Tibial nerve (tissue), 4 donors: ENCODE measurements at places on chromosomes 12 and 14. TPM values are rescaled to one million over a fixed set of nuclear protein-coding genes. Genes with fewer than 3 reads are reported as not detected.

GRCh38 chr14:95389471-95390011 is 69.8 kb upstream of the CLMN start:
- no peaks in the 10 kb centered on the region for H3K36me3 ChIP-seq
- peak overlapping the region; percentile 85 for H3K27ac ChIP-seq
- no peaks in the 10 kb centered on the region for H3K4me1 ChIP-seq

DNA sequence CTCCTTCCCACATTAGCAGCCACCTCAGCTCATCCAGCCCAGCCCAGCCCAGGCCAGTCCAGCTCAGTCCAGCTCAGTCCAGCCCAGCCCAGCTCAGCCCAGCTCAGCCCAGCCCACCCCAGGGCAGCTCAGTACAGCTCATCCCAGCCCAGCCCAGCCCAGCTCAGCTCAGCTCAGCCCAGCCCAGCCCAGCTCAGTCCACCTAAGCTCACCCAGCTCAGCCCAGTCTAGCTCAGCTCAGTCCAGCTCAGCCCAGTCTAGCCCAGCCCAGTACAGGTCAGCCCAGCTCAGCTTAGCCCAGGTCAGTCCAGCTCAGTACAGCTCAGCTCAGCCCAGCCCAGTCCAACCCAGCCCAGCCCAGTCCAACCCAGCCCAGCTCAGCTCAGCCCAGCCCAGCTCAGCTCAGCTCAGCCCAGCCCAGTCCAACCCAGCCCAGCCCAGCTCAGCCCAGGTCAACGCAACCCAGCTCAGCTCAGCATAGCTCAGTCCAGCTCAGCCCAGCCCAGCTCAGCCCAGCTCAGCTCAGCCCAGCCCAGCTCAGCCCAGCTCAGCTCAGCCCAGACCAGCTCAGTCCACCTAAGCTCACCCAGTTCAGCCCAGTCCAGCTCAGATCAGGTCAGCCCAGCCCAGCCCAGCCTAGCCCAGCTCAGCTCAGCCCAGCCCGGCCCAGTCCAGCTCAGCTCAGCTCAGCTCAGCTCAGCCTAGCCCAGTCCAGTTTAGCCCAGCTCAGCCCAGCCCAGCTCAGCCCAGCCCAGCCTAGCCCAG is 63.0 kb downstream of the TMEM121 start:
- H3K36me3 ChIP-seq: no peaks in the 10 kb centered on the region
- DNase-seq: no peak
- no peak overlapping the region for H3K27ac ChIP-seq

- H3K36me3 ChIP-seq: no peaks in the 10 kb centered on the region
- no peak for DNase-seq
- H3K4me1 ChIP-seq: peaks cover 46% of the 10 kb centered on the region
- H3K4me3 ChIP-seq: no peak overlapping the region
- peak overlapping the region; percentile 43 for H3K27ac ChIP-seq
Observed at GRCh38 chr14:94113908-94114588, 3.5 kb downstream of the IFI27 start.

TWF1 gene
- 65.1 TPM for total RNA-seq

GRCh38 chr14:101635749-101636560 is 74.7 kb downstream of the DIO3 start:
- no peak overlapping the region for H3K4me3 ChIP-seq
- no peak for DNase-seq
- H3K27ac ChIP-seq: no peak overlapping the region
- peaks cover 4% of the 10 kb centered on the region for H3K27me3 ChIP-seq

DNA sequence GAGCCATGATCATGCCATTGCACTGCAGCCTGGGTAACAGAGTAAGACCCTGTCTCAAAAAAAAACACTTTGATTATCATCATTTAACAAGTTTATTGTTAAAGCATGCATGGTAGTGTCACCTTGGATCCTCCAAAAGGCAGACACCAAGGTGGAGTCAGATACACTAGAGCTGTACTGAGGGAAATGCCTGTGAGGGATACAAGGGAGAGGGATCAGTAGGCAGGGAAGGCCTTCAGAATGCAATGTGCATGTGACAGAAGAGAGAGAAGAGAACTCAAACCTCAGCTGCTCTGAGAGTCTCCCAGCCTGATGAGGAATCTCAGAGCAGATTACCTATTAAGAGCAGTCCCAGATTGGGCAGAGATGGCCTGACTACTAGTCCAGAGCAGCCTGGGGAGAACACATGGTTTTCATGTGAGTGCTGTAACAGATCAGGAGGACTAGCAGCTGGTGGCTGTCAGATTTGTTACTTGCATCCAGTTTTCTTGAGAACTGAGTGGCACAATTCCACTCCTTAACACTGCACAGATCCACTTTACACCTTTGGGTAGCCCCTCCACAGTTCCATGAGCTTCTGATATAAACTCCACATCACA is 38.0 kb upstream of the A2ML1 start:
- H3K4me3 ChIP-seq: no peak overlapping the region
- H3K4me1 ChIP-seq: no peaks in the 10 kb centered on the region
- no peaks in the 10 kb centered on the region for H3K36me3 ChIP-seq
- no peaks in the 10 kb centered on the region for H3K27me3 ChIP-seq
- no peak for DNase-seq
- no peak overlapping the region for H3K27ac ChIP-seq

DNA sequence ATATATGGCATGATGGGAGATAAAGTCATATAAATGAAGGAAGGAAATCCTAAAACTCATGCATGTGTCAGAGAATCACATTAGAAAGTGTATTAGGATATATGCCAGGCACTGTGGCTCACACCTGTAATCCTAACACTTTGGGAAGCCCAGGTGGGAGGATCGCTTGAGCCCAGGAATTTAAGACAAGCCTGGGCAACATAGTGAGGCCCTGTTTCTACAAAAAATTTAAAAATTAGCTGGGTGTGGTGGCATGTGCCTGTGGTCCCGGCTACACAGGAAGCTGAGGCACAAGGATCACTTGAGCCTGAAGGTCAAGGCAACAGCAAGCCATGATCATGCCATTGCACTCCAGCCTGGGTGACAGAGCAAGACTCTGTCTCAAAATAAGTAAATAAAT is 130.3 kb upstream of the ARID2 start:
- H3K27me3 ChIP-seq: no peaks in the 10 kb centered on the region
- H3K4me1 ChIP-seq: no peaks in the 10 kb centered on the region
- no peak overlapping the region for H3K27ac ChIP-seq
- H3K4me3 ChIP-seq: no peak overlapping the region
- no peaks in the 10 kb centered on the region for H3K36me3 ChIP-seq

AVPR1A gene
- 8.6 TPM for total RNA-seq

ADCY6 gene
- 57.1 TPM for total RNA-seq

ABCD4 gene
- total RNA-seq: 66.0 TPM

DNA sequence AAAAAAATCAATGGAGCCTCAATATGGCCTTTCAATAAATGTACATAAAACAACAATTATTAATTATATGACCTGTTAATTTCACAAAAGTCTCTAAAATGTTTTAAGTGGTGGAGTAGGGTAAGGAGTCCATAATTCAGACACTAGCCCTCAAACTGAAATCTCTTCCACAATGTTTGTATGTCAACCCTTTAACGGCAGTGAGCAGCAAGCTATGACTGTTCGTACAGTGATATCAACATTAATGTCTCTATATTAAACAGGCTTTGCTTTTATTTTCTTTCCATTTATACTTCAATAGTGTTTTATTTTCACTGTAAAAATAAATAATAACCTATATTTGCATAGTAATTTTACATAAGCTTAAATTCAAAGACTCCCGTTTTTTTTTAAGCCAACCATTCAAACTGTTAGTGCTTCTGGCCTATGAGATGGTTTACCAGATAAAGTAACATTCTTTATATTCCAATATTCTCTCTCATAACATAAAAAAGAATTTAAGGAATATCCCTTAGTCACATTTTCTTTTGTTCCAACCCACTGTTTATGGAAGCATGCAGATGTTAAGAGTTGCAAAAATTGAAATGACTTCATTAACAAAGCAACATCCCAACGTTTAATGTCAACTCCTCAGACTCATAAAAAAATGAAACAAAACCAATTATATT is 2.3 kb downstream of the CDK17 start:
- H3K4me3 ChIP-seq: peak overlapping the region; percentile 98
- no peaks in the 10 kb centered on the region for H3K27me3 ChIP-seq
- H3K4me1 ChIP-seq: peaks cover 20% of the 10 kb centered on the region
- H3K36me3 ChIP-seq: no peaks in the 10 kb centered on the region

DNA sequence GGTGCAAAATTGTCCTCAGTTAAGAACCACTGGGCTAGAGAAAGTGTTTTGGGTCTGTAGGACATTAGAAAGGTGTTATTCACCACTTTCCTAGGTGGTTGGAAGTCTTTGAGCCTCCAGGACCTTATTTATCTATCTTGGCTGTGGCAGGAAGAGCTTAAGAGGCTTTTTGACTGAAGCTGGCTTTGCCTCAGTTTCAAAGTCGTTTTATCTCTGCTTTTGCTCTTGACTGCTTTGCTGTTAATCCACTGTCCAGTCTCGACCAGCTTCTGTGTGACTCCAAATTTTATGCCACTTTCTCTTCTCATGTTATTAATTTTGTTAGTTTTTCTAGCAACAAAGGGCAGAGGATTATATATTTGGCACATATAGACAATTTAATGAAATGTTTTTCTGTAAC is 60.3 kb downstream of the PPHLN1 start:
- no peaks in the 10 kb centered on the region for H3K4me1 ChIP-seq
- no peak for DNase-seq
- peaks cover 30% of the 10 kb centered on the region for H3K36me3 ChIP-seq
- H3K4me3 ChIP-seq: no peak overlapping the region
- H3K27ac ChIP-seq: no peak overlapping the region

KLRG1 gene
- not detected for total RNA-seq

CLEC6A gene
- not detected for total RNA-seq

GRCh38 chr14:71284048-71284447 is 376.8 kb downstream of the PCNX1 start:
- no peak overlapping the region for H3K4me3 ChIP-seq
- no peaks in the 10 kb centered on the region for H3K36me3 ChIP-seq
- H3K27ac ChIP-seq: no peak overlapping the region
- no peak for DNase-seq

RIMKLB gene
- total RNA-seq: 53.4 TPM

DNA sequence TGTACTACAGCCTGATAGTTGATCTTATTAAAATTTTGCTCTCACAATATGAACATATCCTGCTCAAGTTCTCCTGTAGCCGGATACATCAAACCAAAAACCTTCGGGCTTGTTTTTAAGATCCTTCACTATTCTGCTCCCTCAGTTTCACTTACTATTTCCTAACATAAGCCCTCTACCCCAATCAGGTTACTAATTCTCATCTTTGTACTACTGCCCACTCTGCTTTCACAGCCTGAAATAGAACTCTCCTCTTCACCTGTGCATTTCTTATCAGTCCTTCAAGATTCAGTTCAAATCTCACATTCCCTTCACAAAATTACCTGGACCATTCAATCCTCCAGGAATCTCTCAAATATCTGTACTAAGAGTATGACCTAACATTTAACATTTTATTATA is 14.2 kb downstream of the PAWR start:
- DNase-seq: no peak
- H3K4me3 ChIP-seq: no peak overlapping the region
- no peaks in the 10 kb centered on the region for H3K27me3 ChIP-seq
- no peaks in the 10 kb centered on the region for H3K36me3 ChIP-seq
- H3K4me1 ChIP-seq: no peaks in the 10 kb centered on the region

- no peaks in the 10 kb centered on the region for H3K4me1 ChIP-seq
- H3K27me3 ChIP-seq: no peaks in the 10 kb centered on the region
- no peak for DNase-seq
- no peaks in the 10 kb centered on the region for H3K36me3 ChIP-seq
- no peak overlapping the region for H3K27ac ChIP-seq
Observed at GRCh38 chr14:100403105-100403504, 80.0 kb downstream of the SLC25A47 start.

GRCh38 chr12:43105426-43105981 is 446.5 kb downstream of the ADAMTS20 start:
- H3K4me1 ChIP-seq: no peaks in the 10 kb centered on the region
- no peaks in the 10 kb centered on the region for H3K27me3 ChIP-seq
- H3K36me3 ChIP-seq: no peaks in the 10 kb centered on the region
- H3K27ac ChIP-seq: no peak overlapping the region
- H3K4me3 ChIP-seq: no peak overlapping the region
